Lower leg skin (tissue), 4 donors: ENCODE measurements at places on chromosomes 3 and 15. TPM values are rescaled to one million over a fixed set of nuclear protein-coding genes. Genes with fewer than 3 reads are reported as not detected.
A peak's percentile ranks its signal among the peaks of the same experiment; 100 is the strongest.

DNA sequence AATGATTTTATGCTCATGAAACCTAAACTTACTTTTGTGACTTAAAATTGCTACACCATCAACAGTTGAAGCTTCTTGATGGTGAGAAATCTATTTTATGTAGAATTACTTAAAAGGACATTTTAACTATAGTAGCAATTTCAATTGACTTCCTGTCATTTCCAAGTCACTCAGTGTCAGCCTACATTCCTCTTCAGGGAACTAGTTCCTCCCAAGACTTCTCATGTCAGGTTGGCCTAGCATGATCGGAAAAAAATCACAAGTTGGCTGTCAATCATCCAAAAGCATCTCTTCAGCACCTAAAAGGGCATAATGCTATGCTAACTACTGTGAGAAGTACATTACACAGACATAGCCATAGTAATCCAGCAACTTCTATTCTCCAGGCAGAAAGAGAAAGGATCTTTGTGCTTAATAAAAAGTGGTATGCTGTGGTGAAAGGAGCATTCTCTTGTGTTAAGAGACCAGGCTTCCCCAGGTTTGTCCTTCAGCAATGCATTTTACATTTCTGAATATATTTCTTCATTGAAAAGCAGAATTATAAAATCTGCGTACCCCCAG lies 893.7 kb downstream of the AGBL1 start:
- no peak for DNase-seq

Gene TGM4
- total RNA-seq: 1.4 TPM

DNA sequence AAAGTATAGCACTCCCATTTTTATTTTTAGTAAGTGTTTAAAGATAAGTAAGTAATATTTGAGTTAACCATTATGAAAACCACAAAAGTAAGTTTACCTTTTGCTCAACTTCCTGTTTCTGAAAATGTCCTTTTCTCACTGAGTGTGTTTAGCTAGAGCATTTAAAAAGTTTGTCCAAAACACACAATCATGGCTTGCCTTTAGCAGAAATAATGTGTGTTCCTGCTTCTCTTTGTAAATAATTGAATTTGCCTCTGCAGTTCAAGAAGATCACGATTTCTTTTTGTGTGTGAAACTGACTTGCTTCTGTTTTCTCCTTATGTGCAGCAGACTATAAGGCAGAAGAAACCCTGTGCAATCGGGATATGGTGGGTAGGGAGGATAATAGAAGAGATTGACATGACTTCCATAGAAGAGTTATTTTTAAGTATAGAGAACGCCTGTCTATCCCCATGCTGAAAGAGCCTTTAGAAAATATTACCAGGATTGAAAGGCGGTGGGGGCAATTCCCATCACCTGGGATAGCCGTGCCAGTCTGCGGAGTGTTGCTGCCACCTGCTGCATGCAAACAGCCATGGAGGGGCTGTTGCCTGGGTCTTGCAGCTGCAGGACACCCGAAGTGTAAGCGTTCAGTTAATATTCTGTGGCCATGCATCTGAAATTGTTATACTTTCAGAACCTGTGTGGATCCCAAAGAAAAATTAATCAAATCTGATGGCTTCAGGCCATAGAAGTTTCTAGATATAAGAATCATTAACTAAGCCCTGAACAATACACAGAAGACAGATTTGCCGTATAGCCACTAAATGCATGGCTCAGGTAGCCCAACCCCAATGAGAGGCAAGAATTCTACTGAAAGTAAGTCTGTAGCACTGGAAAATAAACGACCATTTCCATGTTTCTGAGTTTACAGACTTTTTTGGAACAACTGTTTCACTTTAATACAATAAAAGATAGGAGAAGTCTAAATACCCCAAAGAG lies 2.4 kb upstream of the CD96 start:
- no peak for DNase-seq

Gene FBXO40
- not detected for total RNA-seq

DNA sequence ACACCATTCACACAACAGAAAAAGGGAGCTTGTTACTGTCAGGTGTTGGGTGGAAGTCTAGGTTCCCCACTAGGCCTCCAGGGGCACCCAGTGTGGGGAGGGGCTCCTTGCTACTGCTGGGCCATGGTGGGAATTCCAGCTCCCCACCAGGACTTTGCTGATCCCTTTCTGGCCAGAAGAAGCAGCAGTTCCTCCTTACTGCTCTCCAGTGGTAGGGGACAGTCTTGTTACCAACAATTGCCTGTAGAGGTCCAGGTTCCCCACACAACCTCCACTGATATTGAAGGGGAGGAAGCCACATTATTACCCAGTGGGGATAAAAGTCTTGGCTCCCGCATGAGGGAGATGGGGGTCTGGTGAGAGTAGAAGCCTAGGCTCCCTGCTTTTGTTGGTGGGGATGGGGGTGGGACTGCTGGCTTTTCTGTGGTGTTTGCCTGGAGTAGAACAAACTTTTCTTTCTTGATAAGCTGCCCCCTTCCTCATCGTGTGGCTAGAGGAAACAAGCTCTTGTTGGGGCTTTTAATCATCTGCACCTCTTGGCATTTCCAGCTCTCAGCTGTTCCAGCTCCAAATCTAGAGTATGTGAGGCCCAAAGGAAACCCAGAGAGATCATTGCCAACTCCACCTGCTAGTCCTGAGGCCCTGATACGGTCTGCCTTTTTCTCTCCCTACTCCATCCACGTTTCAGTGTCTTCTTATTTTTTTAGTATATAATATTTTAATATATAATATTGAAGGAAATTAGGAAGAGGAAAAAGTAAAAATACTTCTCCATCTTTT lies 824.2 kb downstream of the AGBL1 start:
- DNase-seq: no peak

Gene SLC22A14
- 0.10 TPM for total RNA-seq

Gene ALPK3
- 0.49 TPM for total RNA-seq

Gene GALNT15
- total RNA-seq: 75.3 TPM

Gene CD96
- total RNA-seq: 0.55 TPM

DNA sequence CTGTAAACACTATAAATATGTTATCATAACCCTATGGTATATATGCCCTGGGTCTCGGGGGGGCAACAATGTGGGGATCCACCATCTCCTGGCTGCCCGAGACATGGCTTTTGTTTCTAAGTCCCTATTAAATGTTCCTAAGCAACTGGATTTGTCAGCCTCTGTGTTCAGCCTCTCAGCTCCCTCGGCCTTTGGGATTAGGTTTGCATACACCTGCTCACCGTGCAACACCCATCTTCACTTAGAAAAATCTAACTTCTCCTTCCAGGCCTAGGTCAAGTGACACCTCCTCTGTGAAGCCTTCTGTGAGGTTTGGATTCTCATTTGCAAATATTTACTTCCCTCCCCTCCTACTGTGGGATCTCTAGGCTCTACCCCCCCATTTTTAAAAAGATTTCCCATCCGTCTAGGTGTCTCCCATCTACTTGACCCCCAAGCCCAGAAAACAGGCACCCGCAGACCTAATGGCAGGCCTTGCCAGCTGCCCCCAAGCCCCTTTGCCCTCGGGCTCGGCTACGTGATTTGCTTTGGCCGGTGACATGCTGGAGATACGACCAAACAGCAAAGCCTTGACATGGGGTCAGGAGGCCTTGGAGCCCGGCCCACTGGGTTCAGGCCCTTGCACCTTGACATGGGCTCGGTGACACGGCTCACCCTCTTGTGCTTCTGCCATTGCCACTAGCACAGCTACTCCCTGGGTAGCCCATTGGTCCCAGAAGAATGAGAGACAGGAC lies 66.0 kb upstream of the BLM start:
- no peak for DNase-seq

GRCh38 chr3:72092778-72093177 lies 307.8 kb upstream of the PROK2 start:
- no peak for DNase-seq

GRCh38 chr15:51403072-51403878 lies 61.8 kb downstream of the GLDN start:
- DNase-seq: peak; percentile 11

DNA sequence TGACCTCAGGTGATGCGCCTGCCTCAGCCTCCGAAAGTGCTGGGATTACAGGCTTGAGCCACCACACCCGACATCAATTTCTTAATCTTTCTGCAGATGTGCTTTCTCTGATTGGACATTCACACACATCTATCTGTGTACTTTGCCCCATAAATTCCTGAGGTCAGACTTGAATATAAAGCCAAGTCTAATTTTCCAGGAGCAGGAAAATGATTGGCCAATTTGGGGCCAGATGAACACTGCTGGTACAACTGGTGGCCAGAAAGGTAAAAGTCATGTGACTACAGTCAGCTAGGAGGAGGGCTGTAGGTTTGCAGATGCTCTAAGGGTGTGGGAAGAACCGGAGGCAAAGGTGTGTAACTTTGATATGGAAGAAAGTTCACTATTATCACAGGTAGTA lies 3.2 kb upstream of the RAD51 start:
- no peak for DNase-seq

Gene WNT7A
- total RNA-seq: 0.49 TPM

- no peak for DNase-seq
These were observed at the start of gene CACNA2D3 for GRCh38 chr3:54122324-54123002. TSS of gene CACNA2D3 (plus strand) at chr3:54122552.

Gene SKOR1
- total RNA-seq: 1.2 TPM

Gene SLC12A1
- not detected for total RNA-seq

DNA sequence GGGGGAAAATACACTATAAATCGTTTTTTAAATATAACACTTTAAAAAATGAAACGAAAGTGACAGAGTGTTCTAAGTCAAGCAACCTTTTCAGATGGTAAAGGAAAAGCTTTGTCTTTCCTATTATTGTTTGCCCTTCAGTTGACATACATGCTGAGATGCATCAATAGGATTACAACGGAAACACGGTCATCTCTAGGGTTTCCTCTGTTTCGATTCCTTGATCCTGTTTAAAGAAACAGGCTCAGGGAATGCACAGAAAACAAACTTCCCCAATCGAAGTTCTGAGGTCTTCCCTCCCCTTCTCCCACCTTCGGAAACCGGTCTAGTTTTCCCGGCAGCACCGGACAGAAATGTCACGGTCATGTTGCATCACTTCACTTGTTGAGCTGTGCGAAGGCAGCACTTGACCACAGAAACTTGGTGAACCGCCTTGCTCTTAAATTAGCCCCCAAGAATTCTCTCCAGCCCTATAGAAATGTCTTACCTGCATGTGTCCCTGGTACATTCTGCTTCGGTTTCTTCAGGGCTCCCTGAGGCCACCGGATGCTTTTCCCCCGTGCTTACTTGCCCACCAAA lies 556 bp downstream of the PEX5L start:
- no peak for DNase-seq

Gene ZNF660
- total RNA-seq: 0.15 TPM

DNA sequence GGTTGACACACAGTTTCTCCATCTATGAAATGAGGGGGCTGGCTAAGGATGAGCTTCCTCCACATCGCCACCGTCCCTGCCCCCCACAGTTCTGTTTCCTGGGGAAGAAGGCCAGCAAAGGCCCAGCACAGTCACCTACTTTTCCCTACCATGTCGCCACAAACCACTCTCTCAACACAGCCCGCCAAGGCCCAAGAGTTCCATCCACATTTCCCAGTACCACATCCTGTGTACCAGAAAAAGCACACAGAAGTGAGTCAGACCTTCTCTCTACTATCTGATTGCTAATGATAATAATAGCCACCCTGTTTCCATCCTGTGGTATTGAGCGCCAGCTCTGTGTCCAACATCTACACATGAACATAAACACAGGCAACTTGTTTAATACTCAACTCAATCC lies 30.3 kb upstream of the C15orf39 start:
- no peak for DNase-seq

GRCh38 chr3:172152874-172153273 lies 113.5 kb downstream of the FNDC3B start:
- no peak for DNase-seq

DNA sequence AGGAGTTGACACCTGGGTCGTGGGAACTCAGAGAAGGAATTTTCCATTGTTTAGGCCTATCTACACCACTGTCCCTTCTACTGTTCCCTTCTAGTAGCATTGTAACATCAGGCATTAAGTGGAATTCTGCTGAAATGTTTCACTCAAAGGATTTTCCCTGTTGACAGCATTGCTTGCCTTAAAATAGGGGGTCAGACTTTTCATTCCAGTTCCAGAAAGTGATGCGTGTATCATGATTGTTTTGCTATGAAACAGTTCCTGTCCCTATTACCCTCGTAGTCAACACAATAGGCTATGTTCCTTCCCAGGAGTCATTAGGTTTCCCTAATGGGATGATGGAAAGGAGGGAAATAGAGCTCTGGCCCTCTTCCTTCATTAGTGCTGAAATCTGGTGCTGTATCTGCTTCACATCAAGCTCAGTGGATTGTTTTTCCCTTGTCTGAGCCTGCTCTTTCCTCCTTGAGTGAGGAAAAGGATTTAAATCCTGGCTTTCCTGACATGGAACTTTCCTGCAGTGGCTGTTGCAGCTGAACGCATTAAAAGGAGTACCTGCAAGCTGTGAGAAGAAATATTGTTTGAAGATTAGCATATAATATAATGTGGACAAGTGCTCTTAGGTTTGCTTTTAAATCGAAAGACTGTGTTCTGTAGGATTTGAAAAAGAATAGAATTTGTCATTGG lies 195.9 kb downstream of the KLHL25 start:
- DNase-seq: no peak

Gene CHRNB4
- total RNA-seq: 0.19 TPM

DNA sequence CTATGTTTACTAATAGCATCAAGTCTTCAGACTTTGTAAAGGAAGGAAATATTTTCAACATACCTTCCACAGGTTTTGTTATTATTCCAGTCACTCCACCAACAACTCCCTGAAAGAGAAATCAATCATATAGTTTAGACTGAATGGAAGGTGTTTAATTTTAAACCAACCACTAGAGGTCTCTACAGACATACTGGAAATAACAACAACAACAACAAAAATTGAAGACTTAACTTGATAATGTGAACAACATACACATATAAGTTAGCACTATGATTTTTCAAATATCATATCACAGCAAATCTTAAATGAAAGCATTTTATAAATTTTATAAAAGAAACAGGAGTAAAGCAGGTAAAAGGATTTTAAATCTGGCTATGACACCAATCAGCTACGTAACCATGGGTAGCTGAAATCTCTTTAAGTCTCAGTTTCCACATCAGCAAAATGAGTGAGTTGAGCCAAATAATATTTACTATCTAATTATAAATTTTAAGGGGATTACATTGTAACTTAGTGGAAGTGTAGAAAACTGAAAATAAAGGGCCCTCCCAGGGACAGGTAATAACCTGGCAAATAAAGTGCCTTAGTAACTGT lies 188.2 kb downstream of the VPS13C start:
- DNase-seq: no peak

Gene PLCL2
- total RNA-seq: 4.3 TPM

Gene TIMP4
- total RNA-seq: 14.7 TPM

Gene GXYLT2
- total RNA-seq: 6.8 TPM

Gene HTR3E
- not detected for total RNA-seq

DNA sequence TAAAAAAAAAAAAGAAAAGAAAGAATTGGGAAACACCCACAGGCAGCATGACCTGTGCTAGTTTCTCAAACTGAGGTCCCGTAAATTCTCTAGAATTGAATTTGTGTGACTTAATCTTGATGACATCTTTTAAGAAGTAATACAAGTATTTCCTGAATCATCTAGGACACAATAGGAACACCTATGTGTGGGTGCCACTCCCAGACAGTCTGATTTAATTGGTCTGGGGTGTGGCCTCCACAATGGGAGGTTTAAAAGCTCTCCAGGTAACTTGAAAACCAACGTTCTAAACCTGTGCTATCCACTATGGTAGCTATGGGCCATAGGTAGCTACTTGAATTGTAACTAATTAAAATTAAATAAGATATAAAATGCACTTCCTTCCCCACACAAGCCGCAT lies 28.1 kb downstream of the CFAP92 start:
- DNase-seq: no peak

Gene IQCH
- total RNA-seq: 1.6 TPM

- no peak for DNase-seq
These were observed 83.1 kb downstream of the XXYLT1 start for GRCh38 chr3:195187609-195188425.

Gene ADAMTS17
- 3.5 TPM for total RNA-seq

Gene GOLGA8J
- total RNA-seq: not detected

Gene ASB14
- not detected for total RNA-seq

Gene PRSS50
- total RNA-seq: not detected
